ENCODE measurements at places on chromosomes 11 and 22.
A peak's percentile ranks its signal among the peaks of the same experiment; 100 is the strongest.

GRCh38 chr11:33052231-33052630 is 12.9 kb downstream of the TCP11L1 start:
- no peak for DNase-seq

GRCh38 chr22:44166498-44167276 is 14.0 kb upstream of the PARVG start:
- no peak for DNase-seq

GRCh38 chr11:117328375-117329010 is 839 bp downstream of the CEP164 start:
- DNase-seq, result no peak

DNA sequence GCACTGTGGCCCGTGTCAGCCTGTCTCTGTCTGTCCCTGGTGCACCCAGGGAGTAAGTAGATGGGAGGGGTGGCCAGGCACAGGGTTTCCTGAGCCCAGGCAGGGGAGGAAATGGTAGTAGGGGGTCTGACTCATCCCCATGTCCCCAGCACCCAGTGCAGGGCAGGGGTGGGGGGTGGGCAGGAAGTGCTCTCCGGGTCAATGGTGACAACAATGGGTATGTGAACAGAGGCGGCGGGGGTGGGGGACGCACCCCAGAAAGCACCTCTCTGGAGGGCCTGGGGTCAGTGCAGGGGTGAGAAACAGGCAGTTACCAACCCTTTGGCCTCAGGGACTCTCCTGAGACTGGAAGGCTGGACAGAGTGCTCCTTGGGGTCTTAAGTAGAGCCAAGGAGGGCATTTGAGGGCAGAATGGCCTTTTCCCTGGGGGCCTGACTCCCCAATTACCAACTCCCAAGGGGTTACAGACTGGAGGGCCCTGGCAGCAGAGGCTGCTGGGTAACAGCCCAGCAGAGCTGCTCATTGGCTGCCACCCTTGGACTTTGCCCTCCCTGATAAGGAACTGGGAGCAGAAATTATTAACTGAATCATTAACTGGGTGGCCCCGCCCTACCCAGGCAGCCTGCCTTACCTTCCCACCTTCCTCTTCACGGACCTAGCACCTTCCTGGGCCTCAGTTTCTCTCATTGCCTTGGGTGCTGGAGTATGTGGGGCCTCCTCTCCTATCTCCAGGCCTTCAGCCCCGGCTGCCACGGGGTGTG is 4.2 kb downstream of the MYRF start:
- no peak for DNase-seq

GRCh38 chr11:117750916-117751662 is 45.9 kb downstream of the DSCAML1 start:
- no peak for DNase-seq

DNA sequence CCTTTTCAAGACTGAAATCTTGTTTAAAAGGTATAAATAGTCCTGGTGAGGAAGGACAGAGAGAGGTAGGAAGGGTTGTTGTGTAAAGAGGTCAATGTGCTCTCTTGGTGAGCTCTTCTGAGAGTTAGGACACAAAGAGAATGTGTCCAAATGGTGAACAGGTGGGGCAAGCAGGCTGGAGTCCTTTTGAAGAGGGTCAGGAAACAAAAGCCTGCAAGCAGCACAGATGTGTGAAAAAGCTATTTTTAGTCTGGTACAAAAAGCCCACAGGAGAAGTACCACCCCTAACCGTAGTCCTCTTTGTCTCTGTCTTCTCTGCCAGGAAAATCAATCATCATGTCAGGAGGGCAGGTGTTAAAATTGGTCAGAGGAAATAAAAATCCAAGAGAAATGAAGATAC is 54.4 kb upstream of the SYN3 start:
- DNase-seq, result no peak

- DNase-seq, result no peak
Measured at GRCh38 chr11:28526406-28526751, 418.2 kb downstream of the METTL15 start.

- DNase-seq, result no peak
Measured at GRCh38 chr11:24637520-24637919, 140.7 kb downstream of the LUZP2 start.

DNA sequence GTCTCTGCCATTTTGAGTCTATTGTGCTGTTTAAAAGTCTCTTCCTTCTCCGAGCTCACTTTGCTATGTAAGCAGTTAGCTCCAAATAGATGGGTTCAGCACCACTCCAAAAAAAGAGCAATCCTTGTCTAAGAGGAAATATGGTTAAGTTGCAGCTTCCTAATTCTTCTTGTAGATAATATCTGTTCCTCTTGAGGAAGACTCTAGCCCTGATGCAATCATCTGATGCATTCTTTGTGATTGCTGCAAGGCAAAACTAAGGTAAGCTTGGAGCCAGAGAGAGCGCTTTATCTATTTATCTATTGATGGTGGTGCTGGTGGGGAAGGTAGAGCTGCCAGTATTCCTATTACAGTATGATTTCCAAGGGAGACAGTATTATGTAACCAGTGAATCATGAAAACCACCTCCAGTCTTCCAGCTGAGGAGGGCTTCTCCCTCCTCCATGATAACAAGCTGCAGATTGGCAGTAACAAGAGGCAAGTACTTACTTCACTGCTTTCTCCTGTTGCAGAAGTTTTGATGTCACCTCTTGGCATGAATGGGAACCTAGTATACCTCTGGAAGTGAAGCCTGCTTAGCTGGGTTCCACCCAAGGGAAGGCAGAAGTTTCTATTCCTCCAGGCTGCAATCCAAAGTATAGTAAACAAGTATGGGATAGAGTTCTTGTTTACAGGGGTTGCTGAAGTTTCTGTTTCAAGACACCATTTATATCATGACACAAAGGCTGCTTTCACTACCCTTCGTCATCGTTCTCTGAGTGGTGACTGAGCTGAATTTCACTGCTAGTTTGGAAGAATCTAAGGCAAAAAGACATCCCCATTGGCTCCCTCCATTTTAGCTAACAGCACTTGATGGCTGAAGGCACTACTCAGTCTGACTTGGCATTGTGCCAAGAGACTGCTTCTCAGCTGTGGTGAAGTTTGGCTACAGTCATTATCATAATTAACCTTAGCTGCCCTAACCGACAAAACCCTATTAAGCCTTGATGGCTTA is 49.7 kb downstream of the FDX1 start:
- DNase-seq, result no peak

DNA sequence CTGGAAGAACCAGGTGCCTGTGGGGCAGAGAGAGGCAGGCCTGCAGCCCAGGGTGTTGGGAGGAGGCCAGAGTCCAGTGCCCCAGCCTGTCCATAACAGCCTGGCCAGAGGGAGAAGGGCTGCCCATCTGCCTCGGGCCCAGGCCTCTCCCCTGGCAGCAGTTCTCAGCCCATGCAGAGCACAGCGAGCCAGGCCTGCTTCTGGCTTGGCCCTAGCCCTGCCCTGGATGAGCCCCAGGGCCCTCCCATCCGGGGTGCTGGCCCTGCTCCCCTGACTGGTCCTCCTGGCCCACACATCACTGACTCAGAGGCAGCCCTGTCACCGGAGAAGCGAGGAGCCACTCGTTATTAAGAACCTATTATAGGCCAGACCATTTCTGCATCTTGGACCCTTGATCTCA is 19.7 kb upstream of the MYRF start:
- DNase-seq, result no peak

- DNase-seq, result peak; percentile 77
Measured at GRCh38 chr11:6405052-6405667, 13.7 kb downstream of the APBB1 start.

- peak; percentile 49 for DNase-seq
Measured at GRCh38 chr11:2303627-2304505, 2.1 kb downstream of the TSPAN32 start.

GRCh38 chr11:2625183-2625582 is 74.6 kb downstream of the KCNQ1OT1 start:
- no peak for DNase-seq

DNA sequence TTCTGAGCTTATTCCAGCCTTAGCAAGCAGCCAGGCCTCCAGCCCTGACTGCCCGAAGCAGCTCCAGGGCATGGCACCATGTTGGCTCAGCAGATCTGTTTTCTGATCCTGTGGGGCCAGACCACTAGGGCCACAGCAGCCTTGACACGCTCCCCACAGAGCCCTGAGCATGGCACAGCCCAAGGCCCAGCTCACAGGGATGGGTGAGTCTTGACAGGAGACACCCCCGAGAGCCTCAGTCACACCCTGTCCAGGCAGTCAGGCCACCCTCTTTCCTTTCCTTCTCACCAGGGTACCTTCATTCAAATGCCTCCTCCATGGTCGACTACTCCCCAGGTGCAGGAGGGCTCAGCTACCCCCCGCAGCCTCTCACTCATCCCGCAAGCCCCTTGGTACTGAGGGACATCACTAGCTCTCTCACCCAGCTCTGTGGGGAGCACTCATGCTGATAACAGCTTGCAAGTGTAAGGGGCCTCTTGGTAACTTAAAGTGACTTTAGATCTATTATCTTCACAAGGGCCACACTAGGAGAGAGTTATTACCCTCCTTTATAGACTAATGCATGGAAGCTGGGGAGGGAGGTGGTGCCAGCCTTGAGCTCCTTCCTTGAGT is 3.9 kb upstream of the CDC42BPG start:
- no peak for DNase-seq

DNA sequence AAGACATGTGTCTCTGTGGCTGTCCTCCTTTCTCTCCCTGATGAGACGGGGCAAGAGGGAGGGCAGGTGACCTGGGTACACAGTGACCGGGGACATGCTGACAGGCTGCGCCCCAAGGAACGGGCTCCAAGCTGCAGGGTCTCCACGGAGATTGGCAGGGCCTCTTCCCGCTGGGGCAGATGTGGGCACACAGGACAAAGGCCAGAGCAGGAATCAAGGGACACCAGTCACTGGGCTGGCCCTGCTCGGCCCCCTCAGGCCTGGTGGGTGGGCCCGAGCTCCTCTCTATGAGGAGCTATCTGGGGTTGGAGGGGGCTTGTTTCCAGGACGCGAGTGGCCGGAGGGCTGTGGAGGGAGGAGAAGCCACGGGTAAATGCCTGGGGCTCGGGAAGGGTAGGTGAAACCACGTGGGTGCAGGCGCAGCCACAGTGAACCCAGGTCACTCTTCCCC is 11.2 kb downstream of the PNPLA5 start:
- DNase-seq, result no peak

- DNase-seq, result no peak
Measured at GRCh38 chr22:26992556-26992955, 335.2 kb downstream of the MIAT start.

DNA sequence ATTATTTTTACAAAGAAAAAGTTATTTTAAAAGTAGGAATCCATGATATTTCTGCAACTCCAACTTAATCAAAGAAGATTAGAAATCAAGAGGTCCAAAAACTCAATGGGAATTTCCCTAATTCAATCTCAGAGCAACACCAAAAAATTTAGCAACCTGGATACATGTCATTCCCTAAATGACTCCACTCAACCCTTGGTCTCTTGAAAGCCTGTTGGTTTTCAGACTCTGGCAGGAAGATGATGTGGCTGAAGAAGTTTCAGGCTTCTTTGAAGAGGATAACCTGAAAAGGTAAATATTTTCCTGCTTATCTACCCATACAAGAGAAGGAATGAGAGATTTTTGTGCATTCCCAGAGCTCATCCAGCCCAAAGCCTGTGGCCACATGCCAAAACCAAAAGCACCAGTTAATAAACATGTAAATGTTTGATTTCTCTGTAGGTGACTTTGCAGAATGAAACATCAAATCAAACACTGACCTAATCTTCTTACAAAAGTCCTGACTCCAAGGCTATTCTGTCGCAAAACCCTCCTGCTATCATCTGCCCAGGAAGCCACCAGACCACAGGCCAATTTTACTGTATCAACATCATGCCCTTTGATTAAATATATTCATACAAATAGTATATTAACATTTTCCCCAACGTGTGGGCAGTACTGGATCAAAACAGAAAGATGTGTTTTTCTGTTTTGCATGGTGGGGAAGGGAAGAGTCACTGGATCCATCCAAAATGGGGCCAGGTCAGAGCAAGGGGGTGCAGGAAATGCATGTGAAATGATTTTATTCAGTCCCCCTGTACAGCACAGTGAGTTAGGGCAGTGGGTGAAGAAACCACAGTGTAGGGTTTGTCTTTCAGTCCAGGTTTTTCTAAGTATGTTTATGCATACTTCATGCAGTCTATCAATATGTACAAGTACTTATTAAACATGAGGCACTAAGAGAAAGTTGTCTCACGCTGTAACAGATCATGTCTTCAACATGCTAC is 38.8 kb downstream of the SMCO4 start:
- no peak for DNase-seq

GRCh38 chr11:119207415-119207960 is 1.3 kb downstream of the CBL start:
- no peak for DNase-seq

DNA sequence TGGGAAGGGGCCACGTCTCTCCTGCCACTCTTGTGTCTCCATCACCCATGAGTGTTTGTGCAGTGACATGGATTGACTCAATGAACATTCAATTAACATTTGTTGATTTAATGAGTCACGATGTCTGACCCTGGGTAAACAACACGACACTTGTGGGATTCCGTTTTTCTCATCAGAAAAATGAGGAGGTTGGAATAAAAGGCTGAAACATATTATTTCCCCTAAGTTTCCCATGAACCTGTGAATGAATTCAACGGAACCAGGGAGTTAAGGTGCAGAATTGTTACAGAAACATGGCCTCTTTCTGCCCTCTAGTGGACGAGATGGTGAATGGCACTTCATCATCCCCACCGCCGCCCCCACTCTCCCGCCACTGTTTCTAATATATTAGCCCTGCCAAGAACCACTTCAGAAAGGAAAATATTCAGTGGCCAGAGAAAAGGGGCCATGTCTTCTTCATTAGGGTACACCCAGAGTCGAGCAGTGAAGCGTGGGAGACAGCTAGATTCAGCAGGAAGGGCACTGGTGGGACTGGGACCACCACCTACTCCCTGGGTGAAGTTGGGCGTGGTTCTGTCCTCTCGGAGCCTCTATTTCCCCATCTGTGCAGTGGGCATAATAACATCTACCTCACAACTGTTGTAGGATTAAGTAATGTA is 46.3 kb upstream of the SYT13 start:
- DNase-seq, result peak; percentile 68

- DNase-seq, result no peak
Measured at GRCh38 chr11:64131683-64132190, 34.2 kb downstream of the MACROD1 start.

DNA sequence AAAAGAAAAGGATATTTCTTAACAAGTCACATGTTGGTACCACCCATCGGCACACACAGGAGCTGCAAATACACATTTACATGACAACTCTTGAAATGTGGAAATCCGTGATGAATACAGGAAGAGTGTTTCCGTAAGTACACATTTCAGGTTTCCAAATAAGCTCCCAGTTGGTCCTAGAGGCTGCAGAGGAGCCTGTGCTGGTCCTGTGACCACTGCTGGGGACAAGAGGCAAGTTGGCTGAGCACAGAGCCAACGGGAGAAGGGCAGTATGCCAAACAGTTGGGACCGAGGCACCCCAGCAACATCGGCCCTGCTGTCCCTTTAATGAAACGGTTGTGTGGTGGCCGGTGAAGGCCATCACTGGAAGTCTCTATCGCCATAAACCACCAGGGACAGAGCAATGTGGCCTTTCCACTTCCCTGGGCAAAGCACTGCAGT is 38.5 kb upstream of the ARFGAP3 start:
- DNase-seq, result no peak

DNA sequence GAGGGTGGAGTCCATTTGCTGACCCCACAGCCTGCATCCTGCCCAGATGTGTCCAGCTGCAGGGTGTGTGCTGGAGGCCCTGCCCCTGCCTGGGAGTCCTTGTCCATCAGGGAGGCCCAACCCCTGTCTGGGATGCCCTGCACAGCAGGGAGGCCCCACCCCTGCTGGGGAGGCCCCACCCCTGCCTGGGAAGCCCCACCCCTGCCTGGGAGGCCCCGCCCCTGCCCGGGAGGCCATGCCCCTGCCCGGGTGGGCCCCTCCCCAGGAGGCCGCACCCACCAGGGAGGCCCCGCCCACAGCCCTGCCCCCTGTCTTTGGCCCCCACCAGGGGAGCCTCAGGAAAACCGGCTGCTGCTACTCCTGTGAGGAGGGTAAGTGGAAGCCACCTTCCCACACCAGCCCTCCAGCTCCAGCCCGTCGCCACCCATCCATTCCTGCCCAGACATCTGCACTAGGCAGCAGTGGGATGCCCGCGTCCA is 37.2 kb downstream of the MUC5B start:
- no peak for DNase-seq
